Activated CD4-positive, CD25-positive, alpha-beta regulatory T cell (primary cell): ENCODE measurements at places on chromosomes 6 and 20.

GRCh38 chr6:39476151-39476550 lies 153.6 kb upstream of the KCNK16 start:
- DNase-seq, result no peak

DNA sequence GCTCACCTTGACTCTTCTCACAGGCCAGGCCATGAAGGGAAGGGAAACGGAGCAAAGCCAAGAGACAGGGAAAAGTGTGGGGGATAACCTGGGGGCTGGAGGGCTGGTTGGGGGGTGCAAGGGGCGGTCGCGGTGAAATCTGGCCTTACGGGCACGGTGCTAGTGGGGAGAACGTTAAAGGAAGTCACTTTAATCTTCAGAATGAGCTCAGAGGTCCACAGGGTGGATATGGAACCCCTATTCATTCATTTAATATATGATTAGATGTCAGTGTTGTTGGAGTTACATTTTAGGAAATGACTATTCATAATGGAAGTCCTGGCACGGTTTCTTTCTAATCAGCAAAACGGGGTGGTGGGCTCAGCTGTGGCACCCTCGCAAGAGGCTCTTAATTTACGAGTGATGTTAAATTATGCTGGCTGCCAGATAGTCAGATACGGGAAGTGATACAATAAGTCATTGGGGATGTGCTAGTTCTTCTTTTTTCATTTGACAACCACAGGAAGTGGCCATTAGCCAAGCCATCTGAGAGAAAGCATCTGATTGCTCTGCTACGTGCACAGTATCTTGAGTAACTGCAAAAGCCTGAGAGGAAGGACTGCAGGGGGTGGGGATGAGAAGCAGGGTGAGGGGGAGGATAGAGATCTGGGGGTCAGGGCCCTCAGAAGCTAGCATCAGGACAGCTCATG lies 253.0 kb downstream of the QKI start:
- no peak for DNase-seq

DNA sequence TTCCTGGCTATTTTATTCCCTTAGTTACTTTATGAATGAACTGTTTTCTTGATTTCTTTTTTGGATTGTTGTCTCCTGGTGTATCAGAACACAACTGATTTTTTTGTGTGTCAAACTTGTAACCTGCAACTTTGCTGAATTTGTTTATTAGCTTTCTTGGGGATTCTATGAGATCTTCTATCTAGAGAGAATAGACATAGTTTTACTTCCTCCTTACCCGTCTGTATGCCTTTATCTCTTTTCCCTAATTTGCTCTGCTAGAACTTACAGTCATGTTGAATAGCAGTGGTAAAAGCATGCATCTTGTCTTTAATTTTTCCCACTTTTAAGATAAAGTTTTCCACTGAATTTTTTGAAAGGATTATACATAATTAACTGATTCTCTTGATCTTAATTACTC lies 13.2 kb downstream of the RNF146 start:
- no peak for DNase-seq

DNA sequence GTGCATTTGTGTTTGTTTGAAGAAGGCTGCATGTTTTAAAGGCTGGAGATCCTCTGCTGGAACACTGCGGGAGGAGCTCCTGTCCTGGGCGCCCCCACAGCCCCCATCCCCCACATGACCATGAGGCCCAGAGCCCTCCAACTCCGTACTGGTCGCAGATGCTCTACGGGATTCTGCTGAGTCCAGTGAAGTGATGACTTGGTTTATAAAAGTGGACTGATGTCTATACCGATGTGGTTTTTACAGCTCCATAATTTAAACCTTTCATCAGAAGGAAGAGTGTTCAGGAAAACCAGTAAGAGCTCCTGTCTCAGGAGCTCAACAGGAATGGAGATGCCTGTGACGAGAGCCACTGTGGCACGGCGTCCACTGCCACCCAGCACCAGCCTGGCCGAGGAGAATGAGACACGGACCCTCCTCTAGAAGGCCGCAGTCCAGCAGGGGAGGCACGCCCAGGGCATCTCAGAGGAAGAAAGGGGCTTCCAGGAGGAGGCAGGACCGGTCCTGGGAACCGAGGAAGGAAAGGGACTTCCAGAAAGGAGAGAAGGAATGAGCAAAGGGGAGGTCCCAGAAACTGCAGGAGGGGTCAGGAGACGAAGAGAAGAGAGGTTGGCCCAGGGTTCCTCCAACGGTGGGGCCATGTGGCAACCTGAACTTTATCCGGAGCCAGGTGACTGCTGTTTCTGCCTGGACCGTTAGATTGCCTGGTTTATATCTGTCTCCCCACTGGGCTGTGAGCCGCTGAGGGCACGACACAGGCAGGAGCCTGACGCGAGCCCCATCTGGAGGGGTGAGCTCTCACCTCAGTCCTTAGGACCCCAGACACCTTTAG lies 26.9 kb downstream of the BFSP1 start:
- no peak for DNase-seq

GRCh38 chr6:146819596-146820320 lies 221.0 kb downstream of the ADGB start:
- no peak for DNase-seq

DNA sequence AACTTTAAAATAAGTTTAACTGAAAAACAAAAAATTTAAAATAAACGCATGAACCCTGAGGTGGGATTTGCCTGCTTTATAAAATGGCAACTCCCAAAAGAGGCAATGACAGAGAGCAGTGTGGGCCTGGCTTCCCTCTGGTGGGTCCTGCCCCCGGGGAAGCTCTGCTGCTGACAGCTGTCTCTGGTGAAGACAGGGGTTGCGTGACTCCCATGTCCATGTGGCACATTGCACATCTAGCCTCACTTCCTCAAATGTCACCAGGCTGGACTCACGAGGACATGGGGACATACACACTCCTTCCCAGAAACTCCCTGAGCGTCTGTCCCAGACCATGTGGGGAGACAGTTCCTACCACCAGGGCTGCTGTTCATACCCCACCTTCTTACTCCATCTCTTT lies 66.2 kb downstream of the ABHD12 start:
- DNase-seq, result no peak

GRCh38 chr6:17354700-17355403 lies 38.5 kb upstream of the CAP2 start:
- DNase-seq, result no peak

DNA sequence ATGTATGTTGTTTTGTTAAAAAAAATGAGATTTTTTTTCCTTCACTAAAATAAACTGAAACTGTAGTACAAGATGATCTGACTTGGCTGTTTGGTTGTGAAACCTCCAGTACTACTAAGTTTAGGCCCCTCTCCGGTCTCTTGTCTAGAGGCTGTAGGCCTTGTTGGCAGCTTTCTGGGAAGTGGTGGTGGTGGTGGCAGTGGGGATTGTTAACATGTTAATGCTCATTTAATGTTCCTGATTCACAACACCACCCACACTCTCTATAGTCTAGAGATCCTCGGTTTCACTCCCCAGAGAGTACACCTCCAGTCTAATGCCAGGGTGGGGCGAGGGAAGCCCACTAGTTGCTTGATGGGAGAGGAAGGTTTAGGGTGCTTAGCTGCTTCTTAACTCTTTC lies 24.1 kb downstream of the STK4 start:
- no peak for DNase-seq

DNA sequence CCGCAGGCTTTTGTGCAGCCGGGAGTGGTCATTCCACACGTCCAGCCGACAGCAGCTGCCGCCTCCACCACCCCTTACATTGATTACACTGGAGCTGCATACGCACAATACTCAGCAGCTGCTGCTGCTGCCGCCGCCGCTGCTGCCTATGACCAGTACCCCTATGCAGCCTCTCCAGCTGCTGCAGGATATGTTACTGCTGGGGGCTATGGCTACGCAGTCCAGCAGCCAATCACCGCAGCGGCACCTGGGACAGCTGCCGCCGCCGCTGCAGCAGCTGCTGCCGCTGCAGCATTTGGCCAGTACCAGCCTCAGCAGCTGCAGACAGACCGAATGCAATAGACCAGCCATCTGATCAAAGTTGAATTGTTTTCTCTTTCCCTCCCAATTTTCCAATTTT lies 10.6 kb downstream of the RBM24 start:
- no peak for DNase-seq

DNA sequence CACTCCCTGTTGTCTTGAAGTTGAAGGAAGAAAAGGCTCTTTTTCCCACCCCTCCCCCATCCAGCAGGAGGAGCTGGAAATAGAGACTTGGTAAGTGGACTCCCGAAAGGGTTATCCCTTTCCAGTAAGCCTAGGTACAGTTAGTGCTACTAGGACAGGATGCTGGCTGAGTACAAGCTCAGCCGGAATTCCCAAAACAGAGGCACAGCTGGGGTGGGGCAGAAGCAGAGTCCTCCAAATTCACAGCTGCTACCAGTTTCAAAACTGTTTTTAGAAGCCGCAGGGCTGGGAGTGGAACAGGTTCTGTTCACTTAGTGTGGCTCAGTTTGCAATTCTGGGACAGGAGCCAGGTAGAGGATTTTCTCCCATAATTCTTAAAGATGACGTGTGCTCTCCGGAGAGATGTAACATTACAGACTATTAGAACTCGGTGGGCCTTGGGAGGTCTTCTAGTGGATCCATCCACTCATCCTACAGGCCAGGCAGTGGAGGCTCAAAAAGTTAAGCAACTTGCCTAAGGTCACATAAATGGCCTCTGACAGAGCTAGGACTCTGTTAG lies 19.0 kb upstream of the UTRN start:
- no peak for DNase-seq

GRCh38 chr6:110658631-110659211 lies 156.5 kb downstream of the CDK19 start:
- DNase-seq, result no peak

- no peak for DNase-seq
Observed at GRCh38 chr6:33192105-33192646, at the start of gene COL11A2. Gene COL11A2, minus strand, starts transcription at chr6:33192467. Its CDS starts 227 bp downstream, at chr6:33192240.

DNA sequence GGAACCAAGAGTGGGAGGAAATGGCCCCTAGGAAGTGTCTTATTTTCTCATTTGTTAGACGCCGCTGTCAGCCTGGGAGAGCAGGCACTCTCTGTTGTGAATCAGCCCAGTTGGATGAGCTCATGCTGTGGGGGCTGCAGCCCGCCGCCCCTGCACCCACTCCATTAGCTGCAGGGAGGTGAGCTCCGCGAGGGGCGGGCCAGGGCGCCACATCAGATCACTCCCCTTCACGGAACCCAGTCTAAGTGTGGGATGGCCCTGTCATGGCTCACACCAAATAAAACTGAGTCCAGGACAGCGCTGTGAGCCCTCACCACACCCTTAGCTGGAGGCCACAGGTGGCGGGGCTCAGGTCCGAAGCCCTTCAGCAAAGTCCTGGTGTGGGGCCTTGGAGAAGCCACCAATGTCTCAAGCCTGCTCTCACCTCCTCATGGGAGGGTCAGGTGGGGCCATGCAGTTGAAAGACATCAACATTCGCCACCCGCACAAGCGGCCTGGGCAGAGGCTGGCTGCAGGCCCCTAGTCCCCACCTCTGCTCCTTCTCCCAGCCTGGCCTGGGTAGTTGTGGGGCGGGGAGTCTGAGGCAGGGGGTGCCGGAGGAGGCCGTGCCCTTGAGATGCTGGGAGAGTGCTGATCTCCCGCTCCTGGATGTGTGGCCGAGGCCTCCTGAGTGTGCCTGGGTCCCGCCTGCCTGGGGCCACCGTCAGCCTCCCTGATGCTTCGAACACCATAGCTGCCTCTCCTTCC lies 66.2 kb upstream of the SLCO4A1 start:
- DNase-seq, result no peak

- DNase-seq, result no peak
Observed at GRCh38 chr6:130303431-130303830, 62.4 kb upstream of the TMEM200A start.

DNA sequence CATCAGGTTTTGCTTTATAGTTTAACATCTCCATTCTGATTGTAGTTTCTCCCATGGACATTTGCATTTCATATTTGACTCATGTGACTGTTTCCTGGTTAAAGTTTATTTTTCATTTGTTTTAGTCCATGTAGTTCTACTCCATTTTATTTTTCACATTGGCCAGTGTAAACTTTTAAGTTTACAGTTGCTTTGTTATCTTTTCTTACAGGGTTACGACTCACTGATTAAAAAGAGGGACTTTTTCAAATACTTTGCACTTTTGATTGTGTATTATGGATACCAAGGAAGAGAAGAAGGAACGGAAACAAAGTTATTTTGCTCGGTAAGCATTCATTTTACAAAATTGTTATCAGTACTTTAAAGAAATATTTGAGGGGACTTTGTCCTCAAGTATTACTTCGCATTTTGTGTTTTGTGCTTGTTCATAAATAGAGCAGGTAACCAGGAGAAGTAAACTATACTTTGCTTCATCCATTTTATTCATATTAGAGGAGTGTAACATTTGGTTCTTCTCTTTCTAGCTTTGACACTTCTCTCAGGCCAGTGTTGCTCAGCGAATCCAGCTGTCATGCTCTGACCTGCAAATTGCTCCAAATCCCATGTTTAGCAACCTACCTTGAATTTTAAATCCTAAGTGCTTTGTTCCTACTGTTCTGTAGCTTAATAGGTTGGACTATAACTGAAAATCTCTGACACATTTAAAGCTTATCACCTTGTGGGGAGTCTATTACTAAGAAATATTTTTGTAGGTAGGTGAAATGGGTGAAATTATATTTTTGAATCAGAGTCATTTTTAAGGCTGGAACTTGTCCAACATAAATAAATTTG lies 24.5 kb downstream of the NCOA7 start:
- no peak for DNase-seq

GRCh38 chr6:56860475-56860874 lies 94.4 kb upstream of the BEND6 start:
- DNase-seq, result no peak

- DNase-seq, result no peak
Observed at GRCh38 chr20:20796766-20797440, 84.5 kb upstream of the RALGAPA2 start.

GRCh38 chr6:123745895-123746294 lies 57.8 kb upstream of the NKAIN2 start:
- no peak for DNase-seq

- no peak for DNase-seq
Observed at GRCh38 chr6:165222315-165223025, 86.9 kb downstream of the C6orf118 start.

- no peak for DNase-seq
Observed at GRCh38 chr6:34381081-34381480, 11.4 kb downstream of the NUDT3 start.

DNA sequence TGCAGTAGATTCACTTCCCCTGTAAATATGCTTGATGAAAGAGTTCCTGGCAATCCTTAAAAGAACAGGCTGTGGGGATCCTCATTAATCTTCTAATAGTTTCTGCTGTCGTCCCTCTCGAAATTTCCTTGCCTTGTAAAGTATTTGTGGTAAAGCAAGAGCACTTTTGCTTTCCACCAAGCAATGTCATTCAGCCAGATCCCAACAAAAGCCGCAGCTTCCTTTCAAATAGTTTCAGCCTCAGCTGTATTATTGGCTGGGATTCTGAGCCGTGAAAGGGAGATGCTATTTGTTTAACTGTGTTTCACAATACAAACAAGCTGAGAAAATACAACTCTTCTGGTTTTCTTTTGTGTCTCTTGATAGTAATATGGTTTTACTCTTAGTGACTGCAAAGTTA lies 48.9 kb upstream of the EPHA7 start:
- DNase-seq, result no peak

GRCh38 chr20:37385659-37386504 lies 39.9 kb downstream of the SRC start:
- no peak for DNase-seq

DNA sequence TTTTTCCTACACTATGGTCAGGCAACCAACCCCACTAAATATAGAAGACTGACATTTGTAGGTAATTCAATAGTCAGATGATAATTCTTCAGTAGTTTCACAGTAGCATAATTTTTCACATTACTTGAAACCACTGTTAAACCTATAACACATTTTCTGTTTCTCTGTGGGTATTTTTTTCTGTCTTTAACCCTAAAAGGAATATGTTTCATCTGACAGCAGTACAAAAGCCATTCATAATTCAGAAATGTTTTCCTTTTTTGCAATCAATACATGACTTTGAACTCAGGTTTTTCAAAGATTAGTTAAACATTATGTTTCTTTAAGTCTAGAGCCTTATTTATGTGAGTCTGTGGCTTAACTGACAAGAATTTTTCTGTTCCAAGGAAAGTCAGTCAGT lies 128.6 kb upstream of the RUNX2 start:
- DNase-seq, result no peak
